ENCODE measurements at places on chromosomes 11 and 22. TPM values are rescaled to one million over a fixed set of nuclear protein-coding genes. Genes with fewer than 3 reads are reported as not detected.
A peak's percentile ranks its signal among the peaks of the same experiment; 100 is the strongest.

DNA sequence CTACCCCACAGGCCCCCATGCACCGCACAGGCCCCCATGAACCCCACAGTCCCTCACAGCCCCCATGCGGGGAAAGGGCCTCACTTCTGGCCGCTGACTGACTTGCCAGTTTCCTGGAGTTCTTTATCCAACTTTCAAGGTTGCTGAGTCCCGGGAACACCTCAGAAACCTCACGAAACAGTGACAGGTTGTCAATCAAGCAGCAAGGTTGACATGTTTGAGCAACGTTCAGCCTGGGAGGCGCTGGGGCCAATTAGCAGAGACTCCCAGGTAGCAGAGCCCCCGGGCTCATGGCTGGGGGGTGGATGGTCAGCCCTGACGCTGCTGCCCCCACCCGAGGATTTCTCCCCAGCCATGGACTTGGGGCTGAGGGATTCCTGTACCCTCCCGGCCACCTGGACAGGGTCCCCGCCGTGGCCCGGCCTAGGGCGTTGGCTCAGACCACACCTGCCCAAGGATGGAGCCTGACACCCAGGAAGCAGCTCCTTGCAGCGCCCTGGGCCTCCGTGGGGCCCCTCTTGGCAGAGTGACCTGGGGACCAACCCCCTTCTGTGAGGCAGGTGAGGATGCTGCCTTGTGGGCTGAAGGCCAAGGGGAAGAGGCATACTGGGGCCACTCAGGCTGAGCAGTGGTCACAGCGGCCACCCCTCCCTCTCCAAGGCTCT lies 33.8 kb upstream of the CCDC188 start:
- no peaks in the 10 kb centered on the region for H3K36me3 ChIP-seq
- DNase-seq: no peak
- no peak overlapping the region for H3K27ac ChIP-seq
- no peak overlapping the region for H3K4me3 ChIP-seq
- H3K27me3 ChIP-seq: no peaks in the 10 kb centered on the region
- no peaks in the 10 kb centered on the region for H3K4me1 ChIP-seq

GRCh38 chr22:29937940-29938693 lies 55.1 kb downstream of the MTMR3 start:
- H3K27me3 ChIP-seq: no peaks in the 10 kb centered on the region
- H3K36me3 ChIP-seq: no peaks in the 10 kb centered on the region
- DNase-seq: no peak

GRCh38 chr22:35378621-35379020 lies 2.3 kb upstream of the HMOX1 start:
- H3K27ac ChIP-seq: peak overlapping the region; percentile 91
- no peaks in the 10 kb centered on the region for H3K27me3 ChIP-seq
- H3K36me3 ChIP-seq: no peaks in the 10 kb centered on the region
- H3K4me3 ChIP-seq: no peak overlapping the region
- no peak for DNase-seq
- H3K4me1 ChIP-seq: peaks cover 51% of the 10 kb centered on the region

GRCh38 chr22:38412435-38413084 lies 42.4 kb downstream of the KCNJ4 start:
- no peaks in the 10 kb centered on the region for H3K36me3 ChIP-seq
- no peak overlapping the region for H3K27ac ChIP-seq
- H3K4me1 ChIP-seq: peaks cover 11% of the 10 kb centered on the region
- no peak for DNase-seq
- no peaks in the 10 kb centered on the region for H3K27me3 ChIP-seq

GRCh38 chr11:3905080-3905953 lies 49.9 kb downstream of the STIM1 start:
- H3K36me3 ChIP-seq: no peaks in the 10 kb centered on the region
- peak overlapping the region; percentile 71 for H3K27ac ChIP-seq
- peaks cover 72% of the 10 kb centered on the region for H3K4me1 ChIP-seq

DNA sequence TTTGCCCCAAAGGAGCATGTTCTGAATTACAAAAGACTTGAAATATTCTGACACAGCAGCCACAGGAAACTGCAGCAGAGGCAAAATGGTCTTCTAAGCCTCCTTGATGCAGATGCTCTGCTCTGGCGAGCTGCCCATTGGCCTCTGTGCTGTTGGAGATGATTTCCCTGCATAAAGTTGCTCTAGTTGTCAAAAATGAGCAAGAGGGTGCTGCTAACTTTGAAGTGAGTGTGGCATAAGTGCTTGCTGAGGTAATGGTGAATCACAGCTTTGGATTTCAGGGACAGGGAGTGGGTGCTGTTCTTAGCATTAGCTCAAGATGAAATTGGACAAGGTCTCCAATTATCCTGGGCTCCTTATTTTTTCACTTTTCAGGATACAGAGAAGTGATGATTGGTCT lies 435.4 kb downstream of the TMEM135 start:
- no peak overlapping the region for H3K27ac ChIP-seq
- no peaks in the 10 kb centered on the region for H3K27me3 ChIP-seq

DNA sequence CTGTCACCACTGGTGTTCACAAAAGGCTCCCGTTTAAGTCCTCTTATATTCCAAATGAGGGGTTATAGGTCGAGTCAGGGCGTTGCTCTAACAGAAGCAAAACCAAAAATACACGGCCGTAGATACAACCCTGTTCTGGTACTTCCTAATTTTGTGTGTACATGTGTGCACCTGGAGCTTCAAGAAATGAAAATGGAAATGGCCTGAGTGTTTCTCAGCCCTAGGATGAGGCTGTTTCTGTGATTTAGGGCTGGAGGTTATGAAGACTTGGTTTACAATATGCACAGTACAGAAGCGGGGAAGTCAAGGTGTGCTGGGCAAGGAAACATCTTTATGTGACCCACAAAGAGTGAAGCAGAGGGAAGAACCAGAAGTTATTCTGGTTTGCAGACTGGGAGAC lies 110.4 kb upstream of the OR4B1 start:
- no peak overlapping the region for H3K4me3 ChIP-seq
- H3K4me1 ChIP-seq: peaks cover 30% of the 10 kb centered on the region
- DNase-seq: no peak
- H3K27me3 ChIP-seq: no peaks in the 10 kb centered on the region
- no peak overlapping the region for H3K27ac ChIP-seq

DNA sequence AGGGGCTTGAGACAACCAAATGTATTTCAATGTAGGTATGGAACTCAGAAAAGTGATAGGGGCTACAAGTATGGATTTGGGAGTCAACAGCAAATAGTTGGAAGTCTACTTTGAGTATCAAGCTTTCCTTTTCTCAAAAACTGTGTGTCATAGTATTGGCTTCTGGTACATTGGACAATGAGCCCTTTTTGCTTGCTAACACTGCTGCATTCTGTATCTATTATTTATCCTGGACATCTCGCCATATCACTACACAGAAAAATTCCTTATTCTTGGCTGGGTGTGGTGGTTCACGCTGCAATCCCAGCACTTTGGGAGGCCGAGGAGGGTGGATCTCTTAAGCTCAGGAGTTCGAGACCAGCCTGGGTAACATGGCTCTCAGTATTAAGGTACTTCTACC lies 18.4 kb downstream of the CYP2R1 start:
- no peaks in the 10 kb centered on the region for H3K4me1 ChIP-seq
- no peak for DNase-seq
- no peak overlapping the region for H3K27ac ChIP-seq

GRCh38 chr22:41983513-41984405 lies 14.5 kb downstream of the SEPTIN3 start:
- no peak overlapping the region for H3K27ac ChIP-seq
- H3K4me1 ChIP-seq: no peaks in the 10 kb centered on the region
- no peak for DNase-seq
- H3K4me3 ChIP-seq: no peak overlapping the region
- H3K36me3 ChIP-seq: no peaks in the 10 kb centered on the region

- no peaks in the 10 kb centered on the region for H3K36me3 ChIP-seq
- H3K27me3 ChIP-seq: no peaks in the 10 kb centered on the region
- H3K4me1 ChIP-seq: peaks cover 81% of the 10 kb centered on the region
- H3K27ac ChIP-seq: peak overlapping the region; percentile 99
- peak; percentile 16 for DNase-seq
These were observed 17.0 kb downstream of the TNKS1BP1 start for GRCh38 chr11:57307666-57308270.

GRCh38 chr11:17939542-17939941 lies 73.3 kb downstream of the SERGEF start:
- no peak overlapping the region for H3K27ac ChIP-seq
- no peak overlapping the region for H3K4me3 ChIP-seq
- H3K36me3 ChIP-seq: no peaks in the 10 kb centered on the region
- no peak for DNase-seq
- H3K27me3 ChIP-seq: no peaks in the 10 kb centered on the region

DNA sequence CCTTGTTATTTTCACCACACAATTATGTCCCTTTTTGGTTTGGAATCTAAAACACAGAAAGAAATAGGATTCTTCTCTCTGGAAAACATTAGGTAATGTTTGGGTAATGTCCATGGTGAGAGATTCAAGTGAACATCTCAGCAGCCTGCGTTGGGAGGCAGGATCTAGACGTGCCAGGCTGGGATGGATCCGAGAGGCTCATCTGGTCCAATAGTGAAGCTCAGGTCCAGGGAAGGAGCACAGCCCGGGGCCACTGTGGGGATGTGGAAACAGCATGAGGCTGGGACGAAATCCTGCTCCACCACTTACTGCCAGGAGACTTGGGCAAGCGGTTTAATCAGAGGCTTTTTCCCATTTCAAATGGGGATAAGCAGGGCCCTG lies 109.9 kb downstream of the CSNK2A3 start:
- H3K4me1 ChIP-seq: peaks cover 26% of the 10 kb centered on the region
- H3K27ac ChIP-seq: peak overlapping the region; percentile 39
- H3K27me3 ChIP-seq: no peaks in the 10 kb centered on the region
- peak; percentile 12 for DNase-seq
- no peak overlapping the region for H3K4me3 ChIP-seq
- no peaks in the 10 kb centered on the region for H3K36me3 ChIP-seq

GRCh38 chr11:11227296-11228085 lies 125.6 kb downstream of the CSNK2A3 start:
- no peak for DNase-seq
- H3K4me1 ChIP-seq: no peaks in the 10 kb centered on the region
- H3K27ac ChIP-seq: no peak overlapping the region
- no peak overlapping the region for H3K4me3 ChIP-seq

GRCh38 chr11:102416976-102417375 lies 35.6 kb downstream of the TMEM123 start:
- H3K27me3 ChIP-seq: no peaks in the 10 kb centered on the region
- peaks cover 9% of the 10 kb centered on the region for H3K4me1 ChIP-seq
- no peaks in the 10 kb centered on the region for H3K36me3 ChIP-seq
- H3K4me3 ChIP-seq: no peak overlapping the region

GRCh38 chr11:131904756-131905155 lies 534.3 kb downstream of the NTM start:
- H3K27ac ChIP-seq: no peak overlapping the region
- no peak overlapping the region for H3K4me3 ChIP-seq
- H3K36me3 ChIP-seq: no peaks in the 10 kb centered on the region
- H3K27me3 ChIP-seq: peaks cover 4% of the 10 kb centered on the region

GPHA2 gene
- not detected for total RNA-seq

CD6 gene
- total RNA-seq: not detected

SLC22A9 gene
- total RNA-seq: not detected

CD3D gene
- not detected for total RNA-seq
